ENCODE measurements at places on chromosomes 16 and 17.

DNA sequence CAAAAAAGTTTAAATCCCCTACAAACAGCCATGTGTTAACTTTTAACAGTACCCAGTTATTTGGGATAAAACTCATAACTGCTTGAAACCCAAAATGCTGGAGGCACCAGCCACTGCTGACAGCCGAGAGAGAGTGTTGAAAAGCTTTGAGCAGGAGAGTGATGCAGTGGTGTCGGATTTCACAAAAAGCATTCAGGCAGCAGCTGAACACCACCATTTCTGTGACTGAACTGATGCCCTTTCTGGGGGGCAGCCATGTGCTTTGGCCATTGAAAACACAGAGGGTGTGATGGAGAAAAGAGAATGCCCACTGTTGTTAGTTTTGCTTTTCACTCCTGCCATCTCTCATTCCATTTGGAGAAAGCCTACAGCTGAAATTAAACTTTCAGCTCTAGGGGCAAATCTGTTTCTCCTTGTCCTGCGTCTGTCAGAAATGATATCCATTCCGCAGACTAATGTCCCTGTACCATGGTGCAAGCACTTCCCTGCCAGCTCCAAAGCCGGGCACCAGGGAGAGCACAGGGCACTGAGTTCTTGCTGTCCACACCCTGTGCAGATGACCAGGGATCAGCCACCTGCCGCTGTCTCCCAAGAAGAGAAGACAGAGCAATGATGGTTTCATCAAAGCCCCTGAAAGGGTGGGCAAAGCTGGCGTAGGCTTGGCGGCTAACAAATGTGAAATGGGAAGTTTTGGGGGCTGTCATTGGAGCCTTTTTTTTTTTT lies 16.6 kb upstream of the MLYCD start:
- no peak for DNase-seq

- no peak for DNase-seq
These were observed 597.7 kb downstream of the TMEM114 start for GRCh38 chr16:7992616-7993015.

DNA sequence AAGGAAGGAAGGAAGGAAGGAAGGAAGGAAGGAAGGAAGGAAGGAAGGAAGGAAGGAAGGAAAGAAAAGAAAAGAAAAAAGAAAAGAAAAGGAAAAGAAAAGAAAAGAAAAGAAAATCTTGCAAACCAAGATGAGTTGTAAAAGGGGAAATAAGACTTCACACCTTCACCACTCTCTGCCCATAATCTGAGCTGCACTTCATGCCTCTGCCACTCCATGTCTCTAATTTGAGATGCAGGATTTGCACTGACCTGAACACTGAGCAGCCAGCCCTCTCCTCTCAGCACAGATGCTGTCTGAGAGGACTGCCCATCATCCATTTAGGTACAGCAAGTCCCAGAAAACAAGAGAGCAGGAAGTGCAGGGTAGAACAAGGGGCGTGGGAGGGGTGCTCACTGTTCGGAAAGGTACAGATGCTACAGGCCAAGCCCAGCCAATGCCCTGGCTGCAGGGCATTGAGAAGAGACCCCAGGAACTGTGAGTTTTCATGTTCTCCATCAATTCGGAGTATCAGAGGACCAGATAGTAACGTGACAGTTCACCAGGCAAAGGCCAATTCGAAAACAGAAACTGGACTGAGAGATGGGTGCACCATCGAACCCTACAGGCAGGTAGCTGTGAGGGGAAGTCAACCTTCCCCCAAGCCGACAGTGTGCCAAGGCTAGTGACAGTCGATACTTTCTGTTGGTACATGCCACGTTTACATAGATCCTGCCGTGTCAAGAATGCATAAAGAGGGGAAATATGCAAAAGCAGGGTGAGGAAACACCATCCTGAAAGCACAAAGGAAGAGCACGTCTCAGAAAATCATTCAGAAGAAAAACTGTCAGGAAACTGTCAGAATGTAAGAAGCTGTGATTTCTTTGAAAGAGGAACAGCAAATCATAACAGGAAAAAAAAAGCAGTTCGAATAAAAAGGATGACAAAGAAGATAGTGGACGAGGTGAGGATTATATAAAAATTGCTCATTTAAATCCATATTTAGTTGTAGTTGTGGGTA lies 142.0 kb upstream of the RCVRN start:
- no peak for DNase-seq

- no peak for DNase-seq
These were observed 1.3 kb downstream of the NLRC5 start for GRCh38 chr16:56990407-56991286.

- DNase-seq, result no peak
These were observed 69.9 kb downstream of the GSG1L start for GRCh38 chr16:27993587-27993986.

- no peak for DNase-seq
These were observed 42.8 kb downstream of the CLEC19A start for GRCh38 chr16:19328364-19328763.

DNA sequence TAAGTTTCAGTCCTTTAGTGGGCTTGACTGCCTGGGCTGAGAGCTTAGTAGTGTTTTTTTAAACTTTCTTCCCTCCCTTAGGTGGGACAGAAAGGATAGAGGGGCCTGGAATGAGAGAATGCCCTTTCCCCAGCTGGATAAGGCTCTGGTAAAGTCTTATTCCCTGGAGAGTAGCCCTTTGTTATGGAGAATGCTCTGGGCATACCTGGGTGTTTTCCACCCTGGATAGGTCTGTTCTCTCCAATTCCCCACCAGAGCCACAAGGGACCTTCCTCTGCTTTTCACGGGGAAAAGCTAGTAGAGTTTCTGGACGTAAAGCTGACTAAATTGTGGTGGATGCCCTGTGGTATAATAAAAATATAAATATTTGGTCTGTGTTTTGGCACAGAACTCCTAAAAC lies 164.1 kb downstream of the HS3ST4 start:
- DNase-seq, result no peak

DNA sequence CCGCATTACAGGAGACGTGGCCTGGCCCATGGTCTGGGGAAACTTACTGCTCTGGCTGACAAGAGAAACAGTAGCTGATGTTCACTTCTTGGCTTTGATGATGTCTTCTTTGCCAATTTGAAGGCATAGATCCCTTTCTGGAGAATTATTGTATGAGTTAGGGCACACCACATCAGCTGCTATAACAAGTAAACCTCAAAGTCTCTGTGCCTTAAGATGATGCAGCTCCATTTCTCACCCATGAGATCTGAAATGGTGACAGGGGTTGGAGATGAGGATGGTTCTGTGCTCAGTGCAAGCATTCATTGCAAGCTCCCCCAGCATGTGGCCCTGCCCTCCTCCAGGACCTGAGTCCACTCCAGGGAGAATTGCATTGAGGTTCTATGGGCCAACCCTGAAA lies 157.4 kb downstream of the IRX5 start:
- DNase-seq, result no peak

GRCh38 chr17:20211246-20211645 lies 202.1 kb downstream of the SPECC1 start:
- DNase-seq, result no peak

GRCh38 chr16:84862804-84863480 lies 43.2 kb downstream of the CRISPLD2 start:
- DNase-seq, result no peak

GRCh38 chr16:89121691-89122321 lies 28.2 kb downstream of the ACSF3 start:
- no peak for DNase-seq

- DNase-seq, result no peak
These were observed 502 bp downstream of the FAAP100 start for GRCh38 chr17:81551458-81552243.

GRCh38 chr17:82985973-82986372 lies 93.4 kb upstream of the METRNL start:
- no peak for DNase-seq

- no peak for DNase-seq
These were observed 658 bp downstream of the SYNRG start for GRCh38 chr17:37608351-37609169.

- no peak for DNase-seq
These were observed 195.0 kb upstream of the ELAC2 start for GRCh38 chr17:13212860-13213259.

- DNase-seq, result no peak
These were observed 22.8 kb upstream of the CNEP1R1 start for GRCh38 chr16:50002190-50002589.

- DNase-seq, result no peak
These were observed 6.7 kb downstream of the TRPV1 start for GRCh38 chr17:3602499-3602898.

DNA sequence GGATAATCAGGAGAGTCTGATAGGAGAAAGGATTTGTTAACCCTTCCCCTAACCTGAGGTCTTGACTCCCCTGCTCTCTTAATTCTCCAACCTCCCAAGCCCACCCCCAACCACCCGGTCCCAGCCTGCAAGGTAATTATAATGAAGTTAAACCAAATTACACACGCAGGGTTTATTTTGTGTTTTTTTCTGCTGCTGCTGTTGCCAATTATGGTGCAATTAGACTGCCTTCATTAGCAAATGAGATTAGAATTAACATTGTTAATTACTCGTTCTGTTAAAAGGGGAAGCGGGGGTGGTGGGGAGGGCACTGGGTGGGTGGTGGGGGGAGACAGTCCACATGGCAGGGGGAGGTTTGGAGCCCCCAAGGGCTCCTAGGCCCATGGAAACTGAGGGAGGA lies 128.9 kb downstream of the CCT6B start:
- no peak for DNase-seq

GRCh38 chr16:73996624-73997339 lies 299.8 kb upstream of the PSMD7 start:
- no peak for DNase-seq

GRCh38 chr16:73052576-73052975 lies 4.6 kb upstream of the ZFHX3 start:
- DNase-seq, result no peak

- DNase-seq, result no peak
These were observed 55.6 kb downstream of the USP43 start for GRCh38 chr17:9700754-9701476.

DNA sequence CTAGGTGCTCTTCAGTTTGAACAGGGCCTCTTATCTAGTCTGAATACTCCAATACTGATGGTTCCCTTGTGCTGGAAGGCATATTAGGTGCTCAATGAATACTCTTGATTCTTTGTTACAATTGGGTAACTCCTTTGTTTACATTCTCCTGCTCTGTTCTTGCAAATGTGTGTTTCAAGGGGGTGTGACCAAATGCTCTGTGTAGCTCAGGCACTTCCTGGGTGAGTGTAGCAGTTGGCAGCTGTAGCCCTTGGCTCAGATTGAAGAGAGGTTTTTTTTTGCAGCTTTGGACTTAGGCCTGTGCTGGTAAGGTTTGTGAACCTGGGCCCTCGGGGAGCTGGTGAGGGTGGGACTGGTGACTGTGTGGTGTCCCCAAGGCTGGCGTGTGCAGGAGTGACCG lies 20.2 kb downstream of the TBCD start:
- DNase-seq, result no peak

GRCh38 chr16:4517812-4518680 lies 20.5 kb downstream of the CDIP1 start:
- no peak for DNase-seq

DNA sequence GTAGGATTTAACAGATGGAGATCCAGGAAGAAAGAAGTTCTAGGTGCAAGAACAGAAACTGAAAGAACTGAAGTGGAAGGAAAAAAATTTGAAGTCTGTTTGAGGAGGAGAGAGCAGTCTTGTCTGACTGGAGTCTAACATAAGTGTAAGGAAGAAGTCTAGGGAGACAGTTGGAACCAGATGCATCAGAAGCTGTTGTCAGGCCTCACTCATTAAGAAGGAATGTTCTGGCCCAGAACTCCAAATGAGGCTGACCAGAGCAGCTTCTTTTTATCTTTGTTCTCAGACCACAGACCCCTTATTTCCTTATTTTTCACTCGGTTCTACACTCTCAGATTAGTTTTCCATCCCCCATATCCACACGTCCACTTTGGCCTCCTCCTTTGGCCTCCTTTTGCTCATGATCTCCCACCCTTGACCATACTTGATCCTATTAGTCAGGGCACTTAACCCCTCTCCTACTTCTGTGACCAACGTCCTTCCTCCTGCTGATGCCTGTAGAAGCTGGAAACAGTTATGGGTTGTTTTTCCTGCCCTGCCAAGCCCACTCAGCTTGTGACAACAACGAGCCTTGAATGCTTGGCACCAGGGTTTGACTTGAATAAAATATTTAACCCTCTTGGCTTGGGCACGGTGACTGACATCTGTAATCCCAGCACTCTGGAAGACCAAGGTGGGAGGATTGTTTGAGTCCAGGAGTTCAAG lies 7.0 kb upstream of the MYH2 start:
- no peak for DNase-seq

DNA sequence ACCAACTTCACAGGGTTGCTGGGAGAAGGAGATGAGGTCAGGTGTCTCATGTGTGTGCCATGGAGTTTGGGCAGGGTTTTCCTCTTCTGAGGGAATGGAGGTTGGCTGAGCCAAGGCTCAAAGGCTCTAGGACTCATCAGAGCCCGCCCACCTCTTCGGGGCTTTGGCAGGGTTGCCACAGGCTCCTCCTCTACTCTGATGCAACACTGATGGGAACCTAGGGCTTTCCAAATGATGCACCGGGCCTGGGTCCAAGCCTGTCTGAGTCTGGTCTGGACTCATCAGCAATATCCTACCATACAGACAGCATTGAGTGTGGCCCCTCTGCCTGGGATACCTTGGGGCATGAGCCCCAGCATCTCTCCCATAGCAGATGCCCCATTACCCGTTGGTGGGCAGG lies 59.5 kb upstream of the LHX1 start:
- no peak for DNase-seq

DNA sequence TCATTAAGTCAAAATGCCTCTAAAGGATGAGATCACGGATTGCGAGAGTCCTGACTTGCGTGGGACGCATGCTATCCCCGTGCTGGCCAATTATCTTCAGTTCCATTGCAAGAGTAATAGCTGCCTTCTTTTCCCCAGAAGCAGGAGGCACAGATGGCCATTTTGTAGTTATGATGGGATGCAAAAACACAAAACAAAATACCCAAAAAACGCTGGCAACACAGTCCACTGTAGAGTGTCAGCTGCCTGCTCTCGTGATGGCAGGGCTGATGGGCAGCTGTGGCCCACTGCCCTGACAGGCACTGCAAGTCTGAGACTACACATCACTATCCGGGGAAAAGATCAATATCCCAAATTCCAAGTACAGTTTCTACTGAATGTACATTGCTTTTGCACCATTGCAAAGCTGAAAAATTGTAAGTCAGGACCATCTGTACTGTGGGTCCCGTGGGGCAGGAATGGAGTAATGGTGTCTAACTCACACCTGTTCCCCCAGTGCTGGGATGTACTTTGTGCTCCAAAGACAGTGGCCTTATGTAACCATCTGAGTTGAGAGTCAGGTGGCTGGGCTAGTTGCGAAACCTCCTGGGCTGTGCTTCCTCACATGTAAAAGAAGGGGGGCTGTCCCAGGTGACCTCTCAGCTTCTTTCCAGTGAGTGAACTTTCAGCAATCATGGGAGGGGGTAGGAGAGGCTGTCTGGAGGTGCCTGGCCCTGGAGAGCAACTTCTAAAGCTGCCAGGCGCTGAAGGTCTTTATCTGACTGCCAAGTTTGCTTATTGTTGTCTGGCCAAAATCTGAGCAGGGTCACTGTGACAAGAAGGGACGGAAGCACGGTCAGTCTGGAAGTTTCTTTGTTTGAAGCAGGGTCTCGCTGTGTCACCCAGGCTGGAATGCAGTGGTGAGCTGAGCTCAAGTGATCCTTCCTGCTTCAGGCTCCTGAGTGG lies 4.7 kb downstream of the SLC47A1 start:
- DNase-seq, result no peak

- DNase-seq, result no peak
These were observed 2.2 kb upstream of the KRTAP4-1 start for GRCh38 chr17:41186872-41187271.

- no peak for DNase-seq
These were observed 116.0 kb upstream of the SOX9 start for GRCh38 chr17:72004611-72005331.

Data from NCI-H1436 treated with DMSO at 0.1 percent for 48 hours (cell line).